ENCODE measurements at places on chromosomes 5 and 9.

DNA sequence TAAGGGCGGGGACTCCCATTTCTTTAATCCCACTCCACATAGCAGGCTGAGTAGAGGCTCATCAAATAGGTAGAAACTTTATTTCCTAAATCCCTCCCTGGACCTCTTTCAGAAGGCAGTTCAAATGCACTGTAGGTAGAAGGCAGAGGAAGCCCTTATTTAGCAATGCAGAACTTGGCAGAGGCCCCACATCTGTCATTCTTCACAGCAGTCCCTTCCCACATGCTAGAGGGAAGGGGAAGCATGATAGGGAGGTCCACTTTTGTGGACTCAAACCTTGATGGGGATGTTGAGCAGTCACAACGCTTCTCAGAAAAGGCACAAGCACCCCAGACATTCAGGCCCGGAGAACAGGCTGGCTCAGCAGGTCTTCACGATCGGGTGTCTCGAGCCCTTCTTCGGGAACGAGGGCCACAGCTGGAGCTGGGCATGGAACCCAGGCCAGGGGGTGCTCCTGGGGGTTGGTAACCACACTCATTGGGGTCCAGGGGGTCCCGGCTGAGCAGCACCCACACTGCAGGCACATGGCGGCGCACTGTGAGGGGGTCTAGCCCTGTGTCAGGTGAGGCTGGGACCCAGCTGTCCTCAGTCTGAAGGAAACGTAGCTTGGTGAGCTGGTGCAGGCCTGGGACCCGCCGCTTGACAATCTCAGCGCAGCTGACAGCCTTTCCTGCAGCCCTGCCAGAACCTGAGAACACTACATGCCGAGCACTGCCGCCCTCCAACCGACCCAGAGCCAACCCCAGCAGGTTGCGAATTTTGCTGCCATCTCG is 1.3 kb downstream of the RPP25L start:
- DNase-seq = no peak

DNA sequence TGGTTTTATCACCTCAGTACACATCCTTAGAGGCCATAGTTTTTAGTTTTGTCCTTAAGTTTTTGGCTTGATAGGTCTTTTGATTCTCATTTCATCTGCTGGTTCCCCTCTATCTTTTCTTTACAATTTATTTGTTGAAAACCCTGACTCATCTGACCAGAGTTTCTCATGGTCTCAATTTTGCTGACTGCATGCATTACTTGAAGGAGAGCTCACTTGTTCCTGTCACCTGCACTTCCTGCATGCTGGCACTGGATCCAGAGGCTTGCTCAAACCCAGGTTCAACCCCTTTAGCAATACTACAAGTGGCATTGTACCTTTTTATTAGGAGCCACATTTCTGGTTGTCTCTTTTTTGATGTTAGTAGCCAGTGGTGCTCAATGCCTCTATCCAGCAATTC is 26.7 kb downstream of the FBXO10 start:
- DNase-seq = no peak

DNA sequence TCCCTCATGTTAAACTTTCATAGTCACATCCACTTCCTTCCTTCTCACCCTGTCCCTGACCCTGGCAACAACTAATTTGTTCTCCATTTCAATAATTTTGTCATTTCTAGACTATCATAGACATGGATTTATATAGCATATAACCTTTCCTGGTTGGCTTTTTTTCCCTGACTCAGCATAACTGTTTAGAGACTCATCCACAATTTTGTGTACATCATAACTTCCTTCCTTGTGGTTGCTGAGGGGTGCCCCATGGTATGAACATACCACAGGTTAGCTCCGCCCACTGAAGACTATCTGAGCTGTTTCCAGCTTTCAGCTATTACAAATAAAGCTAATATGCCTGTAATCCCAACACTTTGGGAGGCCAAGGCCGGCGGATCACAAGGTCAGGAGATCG is 137.3 kb downstream of the PHF2 start:
- DNase-seq = no peak

DNA sequence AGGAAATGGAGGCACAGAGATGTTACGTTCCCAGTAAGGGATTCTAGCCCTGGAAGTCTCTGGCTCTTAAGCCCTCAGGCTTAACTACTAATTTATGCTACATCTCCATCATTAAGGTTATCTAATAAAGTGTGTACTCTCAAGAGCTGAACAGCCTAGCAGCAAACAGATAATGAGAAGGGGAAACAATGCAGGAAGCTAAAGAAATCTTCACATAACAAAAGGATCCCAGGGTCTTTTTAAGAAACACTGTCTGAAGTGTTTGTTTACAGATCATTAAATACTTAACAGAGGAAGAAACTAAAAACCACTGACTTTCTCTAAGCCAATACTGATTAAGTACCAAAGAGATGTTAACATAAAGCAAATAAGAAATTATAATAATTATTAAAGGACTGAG is 129.0 kb downstream of the PAPPA start:
- no peak for DNase-seq

- DNase-seq = no peak
Observed at GRCh38 chr5:27568811-27569210, 530.4 kb upstream of the CDH9 start.

GRCh38 chr5:78586251-78586650 is 62.3 kb downstream of the LHFPL2 start:
- no peak for DNase-seq

DNA sequence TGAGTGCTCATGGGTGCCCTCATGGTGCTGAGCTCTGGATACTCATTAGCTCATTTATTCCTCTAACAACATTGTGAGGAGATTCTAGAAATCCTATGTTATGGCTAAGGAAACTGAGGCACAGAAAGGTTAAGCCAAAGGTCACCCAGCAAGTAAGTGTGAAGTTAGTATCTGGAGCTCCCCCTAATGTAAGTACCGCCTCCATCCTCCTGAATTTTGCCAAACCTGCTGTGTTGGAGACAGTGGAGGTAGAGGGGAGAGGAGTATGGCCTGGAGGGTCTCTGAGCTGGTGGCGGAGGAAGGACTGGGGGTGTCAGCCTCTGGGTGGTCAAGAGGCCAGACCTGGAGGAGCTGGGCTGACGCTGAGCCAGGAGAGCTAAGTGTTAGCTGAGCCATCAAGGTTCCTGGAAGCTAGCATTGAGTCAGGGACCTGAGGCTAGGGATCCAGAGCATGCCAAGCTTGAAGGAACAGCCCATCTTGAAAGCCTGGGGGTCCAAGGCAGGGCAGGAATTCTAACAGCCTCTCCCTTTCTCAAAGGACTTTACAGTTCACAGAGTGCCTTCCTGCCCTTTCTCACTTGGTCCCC is 114.8 kb downstream of the RGS3 start:
- no peak for DNase-seq

DNA sequence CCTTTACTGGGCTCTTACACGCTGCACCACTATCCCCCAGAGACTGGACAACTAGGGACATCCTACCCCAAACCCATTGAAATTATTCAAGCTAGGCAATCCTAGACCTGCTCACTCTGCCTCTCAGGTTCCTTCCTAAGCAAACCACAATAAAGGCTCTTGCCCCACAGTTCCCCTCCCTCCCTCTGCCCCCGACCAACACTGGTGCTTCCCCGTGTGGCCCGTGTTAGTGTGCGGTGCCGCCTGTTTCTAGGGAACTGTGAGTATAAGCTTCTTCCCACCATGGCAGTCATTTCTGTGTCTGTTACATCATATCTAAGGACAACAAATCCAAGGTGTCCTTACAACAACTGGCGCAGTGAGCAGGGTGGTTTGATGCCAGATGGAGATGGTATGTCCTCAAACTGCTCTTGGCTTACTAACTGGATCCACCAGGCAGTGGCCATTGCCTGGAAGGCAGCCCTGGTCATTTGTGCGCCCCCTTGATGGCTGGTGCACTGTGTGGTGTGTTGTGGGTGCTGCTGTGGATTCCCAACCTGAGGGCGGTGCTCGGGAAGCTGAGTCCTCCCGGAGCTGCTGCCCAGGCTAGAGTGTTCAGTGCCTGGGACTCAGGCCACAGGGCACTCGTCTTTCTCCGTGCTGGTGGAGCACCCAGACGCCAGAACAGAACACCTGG is 8.4 kb upstream of the MXD3 start:
- DNase-seq = no peak

GRCh38 chr5:132138260-132138659 is 64.7 kb downstream of the CSF2 start:
- no peak for DNase-seq

DNA sequence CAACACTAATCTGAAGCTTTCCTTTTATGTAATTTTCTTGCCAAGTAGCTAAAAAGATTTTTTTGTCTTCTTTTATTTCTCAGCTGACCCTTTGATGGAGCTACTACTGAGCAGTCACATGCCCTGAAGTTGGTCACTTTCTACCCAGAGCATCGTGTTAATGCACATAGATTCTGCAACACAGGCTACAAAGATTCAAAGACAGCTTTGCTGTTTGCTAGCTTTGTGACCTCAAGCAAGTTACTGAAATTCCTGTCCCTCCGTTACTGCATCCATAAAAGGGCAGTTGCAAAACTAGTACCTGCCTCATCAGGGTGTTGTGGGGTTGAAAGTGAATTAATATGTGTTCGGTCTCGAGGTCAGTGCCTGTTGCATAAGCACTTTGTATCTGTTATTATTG is 179.9 kb downstream of the GAS1 start:
- no peak for DNase-seq

DNA sequence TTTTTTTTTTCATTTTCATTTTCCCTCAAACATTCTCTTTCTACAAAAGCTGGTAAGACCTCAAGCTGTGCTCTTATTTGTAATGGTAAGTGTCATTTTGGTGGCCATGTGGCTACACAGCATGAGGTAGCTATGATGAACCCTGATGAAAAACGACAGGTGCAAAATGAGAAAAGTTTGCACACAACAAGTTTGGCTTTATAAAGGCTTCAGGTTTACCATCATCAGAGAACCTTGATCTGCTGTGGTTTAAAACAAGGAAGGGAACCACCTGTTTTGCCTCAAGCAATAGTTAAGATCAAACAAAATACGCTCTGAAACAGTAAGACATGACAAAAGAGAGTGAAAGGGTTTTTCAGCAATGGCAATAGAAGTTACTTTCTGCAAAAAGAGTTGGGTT is 1124.6 kb upstream of the ACO1 start:
- DNase-seq = peak; percentile 17

DNA sequence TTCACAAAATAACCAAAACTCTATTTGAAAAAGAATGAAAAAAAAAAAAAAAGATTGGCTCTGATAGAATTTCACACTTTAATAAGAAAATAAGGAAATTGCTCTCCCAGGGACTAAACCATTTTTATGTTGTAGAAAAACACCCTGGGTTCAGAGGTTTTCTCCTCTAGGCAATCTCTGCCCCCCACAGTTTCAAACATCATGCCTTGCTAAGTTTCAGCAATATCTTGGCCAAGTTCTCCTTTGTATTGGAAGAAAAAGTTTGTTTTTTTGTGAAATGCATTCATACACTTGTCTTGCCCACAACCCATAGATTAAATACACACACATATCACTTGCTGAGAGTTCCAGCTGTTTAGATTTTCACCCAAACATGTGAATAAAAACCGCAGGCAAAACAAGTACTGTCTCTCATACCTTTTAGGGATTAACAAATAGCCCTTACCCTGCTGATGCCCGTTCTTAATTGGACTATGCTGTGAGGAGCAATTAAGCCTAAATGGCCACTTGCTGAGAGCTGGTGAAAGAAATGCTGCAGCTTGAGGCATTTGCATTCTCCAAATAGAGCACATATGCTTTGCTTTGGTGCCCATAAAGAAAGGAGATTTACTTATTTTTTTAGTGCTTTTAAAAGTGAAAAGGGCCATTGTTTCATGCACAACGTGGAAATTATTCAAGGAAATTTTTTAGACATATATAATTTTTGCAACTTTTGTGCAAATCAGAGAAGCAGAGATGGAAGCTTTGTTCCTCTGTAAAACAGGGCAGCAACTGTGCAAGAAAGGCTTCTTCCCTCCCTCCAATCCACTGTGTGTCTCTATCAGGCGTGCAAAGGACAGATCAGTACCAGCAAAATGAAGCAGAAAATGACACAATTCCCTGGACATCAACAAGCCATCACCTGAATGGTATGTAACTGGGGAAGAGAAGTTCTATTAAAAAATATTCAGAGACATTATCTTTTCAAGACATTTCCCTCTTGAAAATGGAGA is 262.4 kb upstream of the KIF2A start:
- DNase-seq = peak; percentile 72

- DNase-seq = no peak
Observed at GRCh38 chr9:135997090-135998015, 36.2 kb upstream of the UBAC1 start.

GRCh38 chr5:174337276-174338184 is 292.0 kb downstream of the NSG2 start:
- DNase-seq = no peak

All from iPS DF 19.7 (cell line).